ENCODE measurements at places on chromosomes 4 and X.

DNA sequence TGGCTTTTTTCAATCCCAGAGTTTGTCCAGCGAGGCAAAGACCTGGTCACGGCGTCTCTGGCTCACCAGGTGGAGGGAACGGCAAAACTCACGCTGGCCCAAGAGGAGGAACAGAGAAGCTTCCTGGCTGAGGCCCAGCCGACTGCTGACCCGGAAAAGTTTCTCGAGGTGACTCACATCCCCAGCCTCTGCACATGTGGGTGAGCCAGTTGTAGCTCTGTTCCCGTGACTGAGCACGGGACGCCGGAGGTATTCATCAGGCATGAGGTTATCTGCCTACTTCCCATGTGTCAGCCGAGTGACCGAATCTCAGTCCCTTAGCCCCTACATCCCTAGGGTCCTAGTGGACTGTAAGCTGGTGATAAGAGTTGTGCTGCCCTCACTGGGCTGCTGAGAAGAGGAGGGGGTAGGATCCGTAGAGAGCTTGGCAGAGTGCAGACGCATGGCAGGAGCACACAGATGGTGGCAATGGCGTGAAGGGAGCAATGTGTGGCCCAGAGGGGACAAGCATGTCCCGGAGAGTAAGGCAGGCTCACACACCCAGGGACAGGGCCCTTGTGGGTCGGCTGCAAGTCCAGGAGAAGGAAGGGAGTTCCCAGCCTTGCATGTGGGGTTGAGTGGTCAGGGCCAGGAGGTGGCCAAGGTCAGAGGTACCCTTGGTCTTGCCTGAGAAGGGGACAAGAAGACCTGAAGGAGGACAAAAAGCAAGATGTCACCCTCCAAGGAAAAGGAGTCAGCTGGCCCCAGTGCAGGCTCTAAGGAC is 42.9 kb downstream of the EVC start:
- DNase-seq: no peak

DNA sequence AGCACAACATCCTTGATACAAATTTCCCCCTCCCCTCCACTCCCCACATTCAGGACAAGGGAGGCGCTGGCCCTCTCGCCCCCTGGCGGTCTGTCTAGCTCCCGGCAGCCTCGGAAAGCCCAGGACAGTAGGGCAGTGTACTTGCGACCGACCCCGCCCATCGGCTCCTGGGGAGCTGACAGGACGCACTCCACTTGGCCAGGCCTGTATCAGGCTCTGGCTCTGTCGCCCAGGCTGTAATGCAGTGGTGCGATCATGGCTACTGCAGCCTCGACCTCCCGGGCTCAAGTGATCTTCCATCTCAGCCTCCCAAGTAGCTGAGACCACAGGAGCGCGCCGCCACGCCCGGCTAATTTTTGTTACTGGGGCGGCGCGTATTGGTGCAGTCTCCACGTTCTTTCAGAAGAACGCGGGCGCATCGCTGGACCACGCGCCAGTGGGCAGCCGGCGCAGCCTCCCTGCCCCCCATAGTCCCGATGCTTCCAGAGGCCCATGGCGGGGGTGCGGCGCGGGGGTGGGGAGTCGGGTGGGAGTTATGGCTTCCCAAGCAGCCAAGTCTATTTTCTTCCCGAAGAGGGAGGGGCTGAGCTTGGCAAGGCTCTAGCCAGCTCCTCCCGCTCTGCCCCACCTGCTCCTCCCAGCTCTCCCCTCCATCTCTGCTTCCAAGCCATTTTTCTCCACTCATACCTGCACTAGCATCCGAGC is 7.8 kb upstream of the AKAP14 start:
- DNase-seq: peak; percentile 76

GRCh38 chr4:53477038-53477565 is 99.7 kb downstream of the FIP1L1 start:
- DNase-seq: no peak

- DNase-seq: no peak
Measured at GRCh38 chrX:63761639-63762038, 23.4 kb downstream of the ARHGEF9 start.

DNA sequence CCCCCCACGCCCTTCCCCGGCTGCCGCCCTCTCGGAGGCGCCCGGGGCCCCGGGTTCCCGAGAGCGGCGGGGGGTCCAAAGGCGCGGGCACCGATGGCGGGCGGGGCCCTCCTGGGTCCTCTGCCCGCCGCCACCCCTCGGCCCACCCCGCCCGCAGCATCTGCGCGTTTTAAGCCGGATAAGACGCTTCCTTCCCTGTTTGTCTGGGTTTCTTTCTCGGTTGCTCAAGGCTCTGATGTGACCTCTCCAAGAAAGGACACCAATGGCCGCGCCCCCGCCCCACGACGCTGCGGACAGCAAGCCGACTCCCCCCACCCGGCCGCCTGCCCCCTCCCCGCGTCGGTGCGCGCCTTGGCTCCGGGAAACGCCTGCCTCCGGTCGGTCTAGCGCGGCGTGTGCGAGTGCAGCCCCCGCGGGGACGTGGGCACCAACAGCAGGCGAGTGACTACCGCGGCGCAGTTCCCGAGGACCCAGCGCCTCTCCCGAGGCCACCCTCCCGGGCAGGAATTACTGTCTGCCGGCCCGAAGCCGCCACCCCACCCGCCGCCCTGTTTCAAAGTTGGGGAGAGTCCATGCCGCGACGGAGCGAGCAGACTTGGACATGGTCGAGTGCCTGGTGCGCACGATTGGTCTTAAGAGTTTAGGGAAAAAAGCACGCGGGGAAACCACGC is 21.1 kb upstream of the HMX1 start:
- no peak for DNase-seq

DNA sequence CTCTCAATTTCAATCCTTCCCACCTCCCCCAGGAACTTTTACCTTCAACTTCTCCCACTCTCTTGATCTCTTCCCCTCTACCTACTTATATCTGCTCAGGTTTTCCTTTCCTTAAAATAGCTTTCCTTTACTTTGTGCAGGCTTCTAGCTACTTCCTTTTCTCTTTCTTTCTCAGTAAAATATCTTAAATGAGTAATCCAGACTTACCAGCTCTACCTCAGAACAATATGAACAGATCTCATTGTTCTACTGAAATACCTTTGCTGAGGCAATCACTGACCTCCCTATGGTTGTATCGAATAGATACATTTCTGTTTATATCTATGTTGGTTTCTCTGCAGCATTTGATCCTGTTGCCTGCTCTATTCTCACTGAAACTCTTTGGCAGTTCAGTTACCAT is 86.7 kb upstream of the WDR44 start:
- DNase-seq: no peak
